Right ventricle myocardium inferior (tissue), 1 donor: ENCODE measurements at places on chromosomes 7 and 10. TPM values are rescaled to one million over a fixed set of nuclear protein-coding genes. Genes with fewer than 3 reads are reported as not detected.

The CYP26A1 gene
- not detected for total RNA-seq

GRCh38 chr10:35570397-35570796 is 34.7 kb upstream of the GJD4 start:
- DNase-seq = no peak

The KAZALD1 gene
- total RNA-seq = 4.8 TPM

DNA sequence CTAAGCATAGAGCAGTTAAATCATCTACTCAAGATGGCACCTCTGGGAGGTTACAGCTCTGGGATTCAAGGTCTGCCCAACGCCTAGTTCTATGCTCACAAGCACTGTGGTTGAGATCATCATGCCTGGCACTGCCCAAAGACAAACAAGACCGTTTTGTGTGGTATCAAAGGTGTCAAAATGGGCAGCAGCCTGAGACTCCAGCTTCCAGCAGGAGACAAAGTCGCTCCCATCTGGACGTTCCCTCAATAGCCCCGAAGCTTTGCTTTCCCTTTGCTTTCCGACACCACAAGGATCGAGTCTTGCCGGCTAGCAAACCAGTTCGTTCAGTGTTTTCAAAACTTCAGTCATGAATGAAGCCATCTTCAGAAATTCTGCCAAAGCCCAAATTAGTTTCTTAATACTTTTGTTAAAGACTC is 5.1 kb downstream of the HABP2 start:
- DNase-seq = no peak

GRCh38 chr7:151043959-151044358 is 4.4 kb upstream of the ASIC3 start:
- DNase-seq = peak; percentile 70

DNA sequence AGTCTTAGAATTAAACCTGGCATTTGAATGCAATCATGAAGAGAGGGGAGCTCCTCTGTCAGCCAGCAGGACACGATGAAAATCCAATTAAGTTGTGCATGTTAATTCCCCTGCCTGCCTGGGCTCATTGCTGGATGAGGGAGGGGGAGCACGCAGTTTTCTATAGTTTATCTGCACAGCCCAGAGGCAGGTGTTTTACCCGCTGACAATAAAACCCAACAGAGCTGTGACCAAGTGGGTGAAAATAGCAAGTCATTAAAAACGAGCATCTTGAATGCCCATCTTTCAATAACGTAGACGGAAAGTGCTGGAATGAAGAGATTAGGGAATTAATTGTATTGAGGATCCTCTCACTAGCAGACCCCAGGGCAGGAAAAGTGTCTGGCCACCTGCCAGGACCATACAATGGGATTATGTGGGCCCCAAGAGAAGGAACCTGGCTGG is 100.1 kb upstream of the FAM20C start:
- no peak for DNase-seq

The GPR22 gene
- 48.7 TPM for total RNA-seq

DNA sequence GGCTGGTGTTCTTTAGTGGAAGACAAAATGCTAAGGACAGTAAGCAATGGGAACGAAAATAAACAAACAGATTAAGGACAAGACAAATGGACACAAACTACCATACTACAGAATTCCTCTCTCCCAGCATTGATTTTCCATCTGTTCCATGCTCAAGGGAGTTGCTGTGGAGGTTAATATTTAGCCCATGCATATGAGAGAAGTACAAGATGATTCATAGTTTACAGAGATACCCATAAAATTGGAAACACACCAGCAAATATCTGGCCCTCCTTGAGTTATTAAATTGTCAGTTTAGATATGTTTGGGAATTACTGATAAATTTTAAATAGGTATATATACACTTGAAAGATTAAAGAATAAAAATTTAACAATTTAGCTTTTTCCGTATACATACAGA is 69.8 kb downstream of the GLI3 start:
- DNase-seq = no peak

DNA sequence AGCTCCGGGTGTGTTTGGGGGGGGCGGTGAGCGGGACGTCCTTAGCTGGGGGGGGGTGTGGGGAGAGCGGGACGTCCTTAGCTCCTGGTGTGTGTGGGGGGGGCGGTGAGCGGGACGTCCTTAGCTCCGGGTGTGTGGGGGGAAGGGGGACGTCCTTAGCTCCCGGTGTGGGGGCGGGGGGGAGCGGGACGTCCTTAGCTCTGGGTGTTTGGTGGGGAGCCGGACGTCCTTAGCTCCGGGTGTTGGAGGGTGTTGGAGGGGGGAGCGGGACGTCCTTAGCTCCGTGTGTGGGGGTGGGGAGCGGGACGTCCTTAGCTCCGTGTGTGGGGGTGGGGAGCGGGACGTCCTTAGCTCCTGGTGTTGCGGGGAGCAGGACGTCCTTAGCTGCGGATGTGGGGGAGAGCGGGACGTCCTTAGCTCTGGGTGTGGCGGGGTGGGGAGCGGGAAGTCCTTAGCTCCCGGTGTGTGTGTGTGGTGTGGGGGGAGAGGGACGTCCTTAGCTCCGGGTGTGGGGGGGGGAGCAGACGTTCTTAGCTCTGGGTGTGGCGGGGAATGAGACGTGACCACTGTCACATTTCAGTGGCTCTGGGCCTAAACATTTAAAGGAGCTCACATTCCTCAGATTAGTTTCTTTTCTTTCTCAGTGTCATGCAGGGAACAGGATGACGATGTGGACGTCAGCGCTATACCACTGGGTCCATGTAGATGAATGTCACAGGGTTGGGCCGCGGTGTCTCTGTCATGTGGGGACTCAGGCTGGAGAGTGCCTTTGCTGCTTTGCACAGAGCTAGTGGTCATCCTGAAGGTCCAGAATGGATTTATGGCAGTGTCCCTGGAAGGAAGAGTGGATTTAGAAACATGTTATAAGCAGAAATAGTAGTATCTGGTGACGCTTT is 7.5 kb downstream of the DYNC2I1 start:
- peak; percentile 91 for DNase-seq

The CLDN3 gene
- total RNA-seq = not detected

DNA sequence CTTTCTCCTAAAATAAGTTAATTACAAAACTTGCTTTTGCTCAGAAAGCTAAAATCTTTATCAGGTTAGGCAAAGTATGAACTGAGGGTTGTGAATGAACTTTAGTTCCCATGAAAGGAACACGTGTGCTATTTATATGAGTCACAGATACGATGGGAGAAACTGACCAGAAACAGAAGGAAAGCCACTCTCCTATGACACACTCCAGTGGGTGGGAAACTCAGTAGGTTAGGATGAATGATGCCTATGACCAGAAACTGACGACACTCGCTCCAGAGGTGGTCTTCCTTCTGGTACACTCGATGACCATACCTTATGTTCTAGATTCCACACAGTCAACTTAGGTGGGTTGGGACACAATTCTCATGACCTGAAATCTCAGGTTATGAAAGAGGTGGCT is 215.7 kb upstream of the INHBA start:
- DNase-seq = no peak

The PLEKHS1 gene
- not detected for total RNA-seq

GRCh38 chr10:121961456-121961855 is 13.6 kb downstream of the NSMCE4A start:
- no peak for DNase-seq

The KCNIP2 gene
- 409 TPM for total RNA-seq

DNA sequence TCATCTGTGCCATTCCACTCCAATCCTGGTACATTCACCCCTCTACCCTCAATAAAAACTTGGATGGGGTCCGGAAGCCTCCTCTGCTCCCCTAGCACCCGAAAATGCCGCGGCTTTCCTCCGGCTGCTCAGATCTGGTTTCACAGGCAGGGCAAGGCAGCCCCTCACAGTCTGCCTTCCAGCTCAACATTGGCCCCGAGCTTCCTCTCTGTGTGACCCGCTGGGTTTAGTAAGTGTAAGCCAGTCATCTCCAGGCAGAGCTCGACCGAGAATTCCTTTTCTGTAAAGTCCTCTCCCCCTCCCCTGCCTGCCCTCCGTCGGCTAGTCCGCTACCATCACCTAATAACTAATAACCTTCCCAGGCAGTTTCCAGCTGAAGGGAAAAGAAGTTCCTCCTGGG is 3.4 kb downstream of the INHBA start:
- no peak for DNase-seq

DNA sequence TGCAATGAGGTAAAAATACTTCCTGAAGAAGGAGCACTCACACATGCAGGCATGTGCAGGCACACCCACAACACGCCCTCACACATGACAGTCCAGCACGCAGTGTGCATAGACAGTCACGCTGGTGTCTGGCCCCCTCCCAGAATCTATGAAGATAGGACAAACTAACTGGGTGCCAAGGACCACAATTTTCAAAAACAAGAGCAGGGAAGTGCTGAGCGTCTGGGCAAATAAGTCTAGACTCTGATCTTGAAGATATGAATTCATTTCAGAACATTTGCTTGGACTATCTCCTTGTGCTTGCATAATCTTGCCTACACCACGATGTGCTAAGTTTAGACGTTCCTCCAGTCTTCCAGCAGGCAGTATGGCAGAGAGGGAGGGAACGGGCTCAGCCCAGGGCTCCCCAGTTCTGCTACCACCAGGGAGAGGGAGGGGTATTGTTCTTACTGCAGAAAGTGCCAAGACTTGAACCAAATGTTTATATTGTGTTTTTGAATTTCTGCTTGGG is 276.5 kb upstream of the KLF6 start:
- DNase-seq = peak; percentile 77

The CDHR3 gene
- 3.6 TPM for total RNA-seq
